Cortex of kidney (tissue), 1 donor: ENCODE measurements at places on chromosomes 16 and 17.

DNA sequence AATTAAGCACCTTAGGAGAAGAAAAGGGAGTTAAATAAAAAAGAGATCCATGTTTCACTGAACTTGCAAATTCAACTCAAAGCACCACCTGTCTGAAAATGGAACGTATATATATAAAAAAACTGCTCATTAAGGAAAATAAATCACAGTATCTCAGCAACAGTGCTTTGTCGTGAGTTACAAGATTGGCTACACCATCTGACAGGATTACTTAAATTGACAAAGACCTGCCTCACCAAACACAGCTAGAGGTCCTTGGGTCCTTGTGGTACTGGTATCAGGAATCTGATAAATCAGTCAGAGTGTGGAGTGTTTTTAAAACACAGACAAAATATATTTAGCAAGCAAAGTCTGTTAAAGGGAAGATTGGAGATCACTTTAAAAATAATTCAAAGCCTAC is 63.9 kb downstream of the KANSL1 start:
- no peak for DNase-seq

DNA sequence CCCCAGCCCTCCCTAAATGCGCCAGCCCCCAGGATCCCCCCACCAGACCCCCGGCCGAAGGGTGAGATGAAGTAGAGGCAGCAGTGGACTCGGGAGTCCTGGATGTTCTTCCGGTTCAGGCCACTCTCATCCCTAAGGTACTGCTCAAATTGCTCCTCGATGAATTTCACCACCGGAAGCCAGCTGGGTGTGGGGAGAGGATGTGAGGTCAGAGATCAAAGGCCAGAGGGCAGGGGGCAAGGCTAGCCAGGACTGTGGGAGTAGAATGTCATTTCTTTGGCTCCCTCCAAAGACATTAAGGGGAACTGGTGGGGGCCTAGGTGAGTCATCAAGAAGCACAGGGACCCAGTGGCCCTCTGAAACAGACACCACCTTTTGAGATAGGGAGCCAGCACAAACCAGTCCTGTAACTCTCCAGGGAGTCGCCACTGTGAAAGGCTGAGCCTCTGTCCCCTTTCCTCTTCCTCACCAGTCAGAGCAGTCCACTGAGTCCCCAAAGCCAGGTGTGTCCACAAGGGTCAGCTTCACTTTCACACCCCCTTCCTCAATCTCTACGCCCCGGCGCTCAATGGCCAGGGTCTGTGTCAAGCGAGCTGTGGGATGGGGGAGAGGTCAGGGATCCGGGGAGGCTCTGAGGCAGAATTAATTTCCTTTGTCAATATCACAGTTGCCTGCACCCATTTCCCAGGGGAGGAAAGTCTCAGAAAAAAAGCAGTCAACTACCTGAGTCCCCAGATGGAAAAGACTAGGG is 895 bp downstream of the SEPTIN1 start:
- DNase-seq = no peak

DNA sequence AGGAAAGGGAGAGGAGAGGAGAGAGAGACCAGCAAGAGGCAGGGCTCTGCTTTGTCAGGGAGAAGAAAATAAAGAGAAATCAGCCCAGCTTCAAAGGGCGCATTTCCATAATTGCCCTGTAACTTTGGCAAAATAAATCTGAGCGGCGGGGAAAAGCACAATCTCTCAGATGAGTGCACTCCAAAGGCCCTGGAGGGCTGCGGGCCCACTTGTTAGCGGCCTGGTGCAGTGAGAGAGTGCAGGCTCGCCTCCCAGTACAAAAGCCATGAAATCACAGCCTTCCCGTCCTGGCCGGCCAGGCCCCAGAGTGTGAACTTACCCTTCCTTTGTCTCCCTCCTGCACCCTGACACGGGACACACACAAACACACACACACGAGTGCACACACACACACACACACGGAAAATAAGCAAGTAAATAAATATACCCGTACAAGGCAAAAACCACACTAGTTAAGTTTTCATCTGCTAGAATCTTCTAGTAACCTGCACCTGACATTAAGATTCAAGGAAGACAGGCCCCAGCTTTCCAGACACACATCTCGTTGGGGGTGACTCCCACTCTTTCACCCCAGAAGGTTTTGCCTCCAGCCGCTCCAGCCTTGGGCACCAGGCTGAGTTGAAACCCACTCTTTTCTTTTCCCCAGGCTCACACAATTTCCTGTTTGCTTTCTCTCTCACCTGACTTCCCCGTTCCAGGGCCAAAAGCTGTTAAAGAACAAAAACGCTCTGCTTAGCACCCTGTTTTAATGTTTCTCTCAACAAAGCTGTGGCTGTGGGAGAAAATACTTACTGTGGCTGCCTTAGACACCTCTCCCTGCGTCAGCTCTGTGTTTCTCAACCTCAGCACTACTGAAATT is 8.5 kb downstream of the IRX3 start:
- no peak for DNase-seq

- DNase-seq = no peak
Observed at GRCh38 chr17:77316191-77316641, 175.4 kb downstream of the SEC14L1 start.

DNA sequence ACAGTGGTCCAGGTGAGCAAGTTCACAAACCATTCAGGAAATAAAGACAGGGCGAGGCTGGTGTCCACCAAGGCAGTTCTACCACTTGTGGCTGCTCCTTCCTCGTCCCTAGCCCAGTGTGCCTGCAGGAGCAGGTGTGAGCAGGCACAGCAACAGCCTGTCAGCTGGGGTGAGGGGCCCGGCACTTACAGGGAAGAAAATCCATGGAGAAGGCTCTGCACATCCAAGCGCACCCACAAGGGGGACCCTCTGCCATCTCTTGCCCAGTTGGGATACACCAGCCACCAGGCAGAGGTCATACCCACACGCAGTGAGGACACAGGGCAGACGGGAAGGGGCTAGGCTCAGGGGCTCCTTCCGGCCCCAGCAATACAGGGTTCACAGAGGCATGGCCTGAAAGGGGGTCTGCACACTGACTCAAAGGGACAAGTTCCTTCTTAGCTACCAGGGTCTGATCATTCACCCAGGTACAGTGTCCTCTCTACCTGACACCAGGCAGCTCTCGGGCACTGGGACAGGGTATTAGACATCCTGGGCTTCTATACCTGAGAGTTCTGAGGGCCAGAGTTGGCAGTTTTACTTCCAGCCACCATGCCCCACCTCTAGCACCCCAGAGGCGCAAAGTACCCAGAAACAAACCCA is 27.0 kb downstream of the CDIP1 start:
- DNase-seq = no peak

DNA sequence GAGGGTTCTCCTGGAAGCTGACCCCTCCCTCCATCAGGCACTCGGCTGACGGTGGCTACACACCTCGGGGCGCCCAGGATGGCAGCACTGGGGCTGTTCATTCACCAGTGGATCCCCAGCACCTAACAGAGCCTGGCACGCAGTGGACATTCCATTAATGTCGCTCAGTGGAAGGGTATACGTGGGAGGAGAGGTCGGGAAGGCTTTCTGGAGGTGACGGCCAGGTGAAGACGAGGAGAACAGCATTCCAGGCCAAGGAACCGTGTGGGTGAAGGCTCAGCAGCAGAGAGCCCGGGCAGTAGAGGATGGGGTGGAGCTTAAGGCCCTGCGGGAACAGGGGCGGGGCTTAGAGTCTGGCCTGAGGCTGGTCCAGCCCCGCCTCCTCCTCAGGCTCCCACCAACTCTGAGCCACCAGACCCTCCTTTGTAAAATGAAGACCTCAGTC is 2.5 kb upstream of the HS3ST6 start:
- DNase-seq = no peak

GRCh38 chr16:79703066-79703465 is 102.5 kb upstream of the MAF start:
- DNase-seq = no peak

DNA sequence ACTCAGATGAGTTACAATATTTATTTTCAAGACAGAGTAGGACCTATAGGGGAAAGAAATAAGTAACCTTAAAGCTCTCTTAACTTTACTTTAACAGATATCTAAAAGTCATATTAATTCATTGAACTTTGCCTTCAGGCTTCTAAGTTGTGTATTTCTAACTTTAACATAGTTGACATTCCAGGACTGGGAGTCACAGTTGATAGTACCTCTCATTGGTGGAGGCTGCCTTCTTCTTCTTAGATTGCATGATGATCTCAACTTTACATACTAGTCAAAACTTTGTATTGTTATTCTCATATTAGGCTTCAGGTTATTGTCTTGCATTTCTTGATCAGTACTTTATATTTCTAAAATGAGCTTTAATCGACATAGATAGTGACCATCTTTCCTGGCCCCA is 350.1 kb upstream of the KIF2B start:
- no peak for DNase-seq

DNA sequence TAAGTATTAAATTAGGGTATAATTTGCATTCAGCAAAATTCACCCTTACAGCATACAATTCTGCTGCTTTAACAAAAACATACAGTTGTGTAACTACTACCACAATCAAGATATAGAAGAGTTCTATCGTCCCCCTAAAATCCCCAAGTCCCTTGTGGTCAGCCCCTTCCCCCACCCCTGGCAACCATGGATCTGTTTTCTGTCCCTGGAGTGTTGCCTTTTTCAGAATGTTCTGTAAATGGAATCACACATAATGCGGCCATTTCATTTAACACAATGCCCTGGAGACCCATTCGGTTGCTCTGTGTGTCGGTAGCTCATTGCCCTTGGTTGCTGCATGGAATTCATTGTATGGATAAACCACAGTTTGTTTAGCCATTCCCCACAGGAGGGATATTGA is 190.2 kb downstream of the IRX5 start:
- no peak for DNase-seq

DNA sequence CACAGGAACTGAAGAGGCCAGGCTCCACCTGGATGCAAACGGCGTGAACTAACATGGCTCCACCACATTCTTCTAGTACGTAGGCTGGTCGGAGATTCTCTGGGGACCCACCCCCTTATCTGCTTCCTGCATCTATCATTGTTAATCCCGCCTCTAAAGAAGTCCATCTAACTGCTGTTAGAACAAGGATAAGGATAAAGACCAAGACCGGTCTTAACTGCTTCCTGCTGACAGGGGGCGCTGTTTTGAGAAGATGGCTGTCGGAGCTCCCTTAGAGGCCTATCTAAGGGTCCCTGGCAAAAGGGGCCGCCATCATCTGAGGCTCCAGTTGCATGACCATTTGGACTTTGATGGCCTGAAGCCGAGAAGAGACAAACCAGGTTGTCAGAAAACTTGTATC is 25.8 kb upstream of the TNFSF12 start:
- no peak for DNase-seq

GRCh38 chr17:43475494-43476089 is 8.2 kb upstream of the DHX8 start:
- no peak for DNase-seq

- DNase-seq = no peak
Observed at GRCh38 chr17:76700270-76700616, 10.5 kb downstream of the MXRA7 start.

- DNase-seq = no peak
Observed at GRCh38 chr17:68775318-68775717, 174.2 kb upstream of the FAM20A start.

DNA sequence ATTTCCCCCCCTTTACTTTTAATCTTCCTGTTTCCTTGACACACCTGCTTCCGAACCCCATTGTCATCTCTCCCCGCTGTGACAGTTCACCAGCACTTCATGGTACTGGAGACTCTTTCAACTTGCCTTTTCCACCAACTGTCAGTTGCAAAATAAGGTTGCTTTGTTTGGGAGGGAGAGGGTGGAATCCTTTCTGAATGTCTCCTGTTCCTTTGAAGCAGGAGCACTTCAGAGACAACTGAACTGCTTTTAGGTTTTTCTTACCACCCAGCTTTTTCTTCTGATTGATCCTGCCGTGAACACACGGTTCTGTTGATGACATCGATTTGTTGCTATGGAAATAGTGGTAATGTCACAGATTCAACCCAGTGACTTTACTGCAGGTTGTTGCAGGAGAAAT is 42.0 kb downstream of the RPA1 start:
- DNase-seq = no peak

DNA sequence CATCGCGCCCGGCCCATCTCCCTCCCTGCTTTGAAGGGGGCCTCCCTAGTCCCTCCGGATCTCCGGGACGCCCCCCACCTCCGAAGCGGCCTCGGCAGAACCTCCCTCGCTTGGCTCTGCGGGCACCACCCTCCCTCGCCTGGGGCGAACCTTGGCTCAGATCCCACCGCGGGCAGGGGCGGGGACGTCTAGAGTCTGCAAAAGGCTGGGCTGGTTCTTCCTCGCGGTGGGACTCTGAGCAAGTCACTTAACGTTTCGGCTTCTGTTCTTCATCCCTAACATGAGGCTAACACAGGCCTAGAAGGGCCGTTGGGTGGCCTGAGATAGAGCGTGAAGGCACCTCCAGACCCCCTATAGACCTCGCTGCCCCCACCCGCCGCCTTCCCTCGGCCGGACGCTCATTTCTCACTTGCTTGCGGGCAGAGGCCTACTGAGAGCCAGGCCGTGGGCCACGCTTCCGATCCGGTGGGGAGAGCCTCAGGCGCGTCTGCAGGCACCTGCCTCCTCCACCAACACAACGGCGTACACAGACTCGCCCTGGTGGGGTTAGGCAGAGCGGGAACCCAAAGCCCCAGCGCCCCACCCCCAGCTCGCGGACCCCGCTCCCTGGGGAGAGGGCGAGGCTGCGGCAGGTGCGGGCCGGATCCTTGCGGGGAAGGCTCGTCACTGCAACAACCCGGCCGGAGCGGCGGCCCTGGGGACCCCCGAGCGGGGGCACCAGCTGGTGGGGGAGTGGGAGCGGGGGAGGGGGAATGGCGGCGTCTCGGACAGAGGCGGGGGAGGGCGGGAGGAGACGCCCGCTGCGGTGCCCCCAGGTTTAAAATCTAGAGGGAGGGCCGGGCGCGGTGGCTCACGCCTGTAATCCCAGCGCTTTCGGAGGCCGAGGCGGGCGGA is 5.4 kb downstream of the MYO1C start:
- no peak for DNase-seq

DNA sequence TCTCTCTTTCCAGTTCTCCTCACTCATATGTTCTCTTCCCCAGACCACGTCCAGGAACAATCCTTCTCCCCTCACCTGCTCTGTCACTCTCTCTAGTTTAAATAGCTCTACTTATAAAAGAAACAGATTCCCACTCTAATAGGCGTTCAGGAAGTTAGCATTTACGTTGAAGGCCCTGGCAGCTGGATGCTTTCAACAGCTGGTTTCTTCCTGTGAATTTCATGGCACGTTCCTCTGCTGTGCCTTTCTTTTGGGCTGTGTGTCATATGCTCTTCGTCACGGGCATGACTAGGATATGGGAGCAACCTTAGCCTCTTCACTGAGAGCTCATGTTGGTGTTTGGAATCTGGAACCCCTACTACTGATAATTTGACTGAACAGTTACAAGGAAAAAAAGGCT is 73.2 kb downstream of the ZNF18 start:
- no peak for DNase-seq

DNA sequence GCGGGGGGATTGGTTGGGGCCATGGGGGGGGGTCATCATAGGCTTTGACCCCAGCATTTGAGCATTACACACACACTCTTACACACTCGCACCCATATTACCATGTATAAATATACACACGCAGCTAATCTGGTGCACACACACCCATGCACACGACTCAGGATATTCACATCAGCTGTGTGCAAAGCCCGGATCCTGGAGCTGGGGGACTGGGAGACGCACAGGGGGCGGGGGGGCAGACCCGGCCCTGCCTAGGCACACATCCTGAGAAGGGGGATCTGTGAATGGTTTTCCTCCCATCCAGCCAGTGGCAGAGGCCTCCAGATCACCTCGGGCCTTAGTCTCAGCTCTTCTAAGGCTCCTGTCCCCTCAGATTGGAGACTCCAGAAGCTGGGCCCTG is 5.6 kb downstream of the ASGR2 start:
- no peak for DNase-seq
